C1 segment of cervical spinal cord (tissue), 14 donors: ENCODE measurements at places on chromosomes 12 and 14.

DNA sequence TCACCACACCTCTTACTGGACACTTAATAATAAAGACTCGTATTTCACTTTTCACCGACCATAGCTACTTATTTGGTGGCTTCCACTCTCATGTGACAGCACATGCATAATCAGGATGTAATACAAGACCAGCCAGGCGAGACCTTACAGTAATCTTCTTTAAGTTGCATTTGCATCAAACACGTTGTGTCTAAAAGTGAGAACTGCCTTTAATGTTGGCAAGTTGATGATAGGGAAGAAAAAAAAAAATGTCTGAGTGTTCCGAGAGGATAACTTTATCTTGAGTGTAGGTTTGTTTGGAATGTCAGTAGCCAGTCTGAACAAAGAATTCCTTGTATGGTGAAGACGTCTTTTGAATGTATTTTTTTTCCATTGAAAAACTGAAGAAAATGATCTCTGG is 440.4 kb downstream of the ADAMTS20 start:
- no peak for DNase-seq

GRCh38 chr12:57733928-57734327 is 4.6 kb downstream of the AGAP2 start:
- no peak for DNase-seq

DNA sequence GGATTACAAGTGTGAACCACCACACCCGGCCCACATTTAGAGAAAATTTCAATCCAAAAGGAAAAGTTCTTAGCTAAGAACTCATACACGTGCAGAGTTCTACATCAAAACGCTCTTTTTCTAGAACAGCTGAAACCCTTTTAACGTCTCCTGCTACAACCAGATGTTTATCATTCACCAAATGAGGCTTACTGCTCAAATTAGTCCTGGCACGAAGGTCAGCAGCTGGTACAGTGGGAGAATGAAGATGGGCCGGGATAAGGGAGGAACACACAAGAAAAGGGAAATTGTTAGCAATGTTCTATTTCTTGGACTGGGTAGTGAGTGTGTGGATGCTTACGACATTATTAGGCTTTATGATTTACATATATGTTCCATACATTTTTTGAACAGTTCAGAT is 37.2 kb downstream of the PRKAB1 start:
- no peak for DNase-seq

- DNase-seq, result no peak
Observed at GRCh38 chr14:90871605-90872233, 55.5 kb upstream of the TTC7B start.
